ENCODE measurements at places on chromosomes 4 and X.

GRCh38 chr4:7324651-7325121 is 110.0 kb downstream of the PSAPL1 start:
- DNase-seq, result peak; percentile 67

GRCh38 chrX:108132876-108133275 is 41.3 kb downstream of the ATG4A start:
- no peak for DNase-seq

DNA sequence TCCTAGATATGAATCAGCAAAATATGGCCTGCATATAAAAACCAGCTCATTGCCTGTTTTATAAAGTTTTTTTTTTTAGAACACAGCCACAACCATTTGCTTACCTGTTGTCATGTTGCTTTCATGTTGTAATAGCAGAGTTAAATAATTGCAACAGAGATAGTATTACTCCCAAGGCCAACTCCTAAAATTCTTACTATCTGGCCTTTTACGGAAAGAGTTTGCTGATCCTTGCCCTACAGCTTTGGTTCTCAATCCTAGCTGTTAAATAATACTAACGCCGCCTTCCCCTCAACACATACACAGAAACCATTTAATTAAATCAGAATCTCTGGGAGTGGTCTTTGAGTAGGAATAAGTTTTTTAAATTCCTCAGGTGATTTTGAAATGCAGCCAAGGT is 231.3 kb upstream of the TET2 start:
- DNase-seq, result no peak

GRCh38 chr4:87165892-87166291 is 54.5 kb downstream of the KLHL8 start:
- no peak for DNase-seq
